ENCODE measurements at places on chromosomes 12 and 14.

DNA sequence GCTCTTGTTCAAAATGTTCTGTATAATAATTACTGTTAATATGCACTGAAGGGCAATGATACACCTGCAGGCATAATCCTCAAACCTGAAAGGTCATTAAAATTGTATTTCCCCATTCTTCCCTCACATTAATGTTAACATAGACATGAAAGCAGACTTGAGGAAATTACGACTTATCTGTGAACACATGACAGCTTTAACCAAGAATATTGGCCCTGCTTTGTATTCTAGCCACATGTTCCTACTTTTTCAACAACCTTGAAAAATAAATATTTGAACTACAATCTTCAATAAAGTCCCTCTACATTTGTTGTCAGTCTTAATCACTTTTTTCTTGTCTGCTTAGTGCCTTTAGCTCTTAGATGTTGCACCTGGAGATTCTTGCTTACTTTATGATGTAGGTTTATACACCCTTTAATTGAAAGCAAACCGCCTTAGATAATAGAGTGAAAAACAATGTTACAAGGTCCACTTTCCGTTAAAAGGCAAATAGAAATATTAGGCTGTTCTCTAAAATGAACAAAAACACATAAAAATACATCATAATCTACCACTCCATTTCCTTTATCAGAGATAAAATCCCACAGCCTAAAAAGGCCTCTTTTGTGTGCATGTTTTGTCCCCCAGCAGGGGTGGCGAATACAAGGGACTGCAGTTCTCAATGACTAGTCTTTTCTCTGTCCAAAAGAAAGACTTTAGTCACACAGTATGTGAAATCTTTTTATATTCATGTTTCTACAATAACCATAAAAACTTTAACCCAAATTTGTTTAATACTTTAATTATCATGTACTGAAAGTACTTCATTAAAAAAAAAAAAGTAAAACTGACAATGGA is 55.9 kb downstream of the ZFC3H1 start:
- peak; percentile 60 for DNase-seq

- DNase-seq, result no peak
Observed at GRCh38 chr12:15778126-15778525, 11.1 kb downstream of the EPS8 start.

- DNase-seq, result no peak
Observed at GRCh38 chr12:88291498-88292131, 149.5 kb downstream of the TMTC3 start.

DNA sequence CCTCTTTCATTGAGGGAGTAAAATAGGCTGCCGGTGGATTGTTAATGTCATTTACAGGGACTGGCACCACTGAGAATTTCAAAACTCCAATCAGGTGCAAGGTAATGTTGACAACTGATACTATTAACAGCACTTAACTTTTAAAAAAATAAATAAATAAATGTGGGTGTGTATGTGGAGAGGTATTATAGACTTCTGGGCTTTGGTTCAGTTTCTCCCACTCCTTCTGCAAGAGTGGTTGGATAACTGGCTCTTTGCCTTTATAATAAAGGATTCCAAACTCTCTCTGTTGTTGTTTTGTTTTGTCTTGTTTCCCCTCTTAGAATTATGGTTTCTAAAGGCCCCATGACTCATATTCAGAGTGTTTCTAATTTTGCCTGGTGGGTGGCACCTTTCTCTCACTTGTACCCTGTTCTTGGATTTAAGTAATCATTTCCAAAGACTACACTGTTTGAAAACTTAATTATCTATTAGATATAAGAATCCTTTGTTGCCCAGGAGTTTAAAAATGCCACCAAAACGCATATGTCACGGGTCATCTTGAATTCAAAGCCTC is 151.6 kb upstream of the ARID2 start:
- no peak for DNase-seq

DNA sequence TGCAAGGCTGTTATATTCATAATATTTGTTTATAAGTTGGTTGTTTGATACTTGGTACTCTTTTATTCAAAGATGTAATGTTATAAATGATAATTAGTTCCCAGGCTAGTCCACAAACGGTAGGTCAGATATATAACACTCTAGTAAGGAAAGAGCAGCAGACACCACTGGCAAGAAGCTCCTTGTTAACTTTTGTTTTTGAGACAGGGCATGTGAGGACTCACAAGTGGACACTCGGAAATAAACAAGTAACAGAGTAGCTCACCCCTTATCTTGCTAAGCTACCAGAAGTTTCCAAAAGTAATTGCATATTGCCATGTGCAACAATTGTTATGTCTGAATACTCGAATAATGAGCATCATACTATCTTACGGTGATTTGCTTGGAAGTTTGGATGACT is 38.6 kb upstream of the YARS2 start:
- no peak for DNase-seq

- DNase-seq, result no peak
Observed at GRCh38 chr14:50957296-50957695, 13.0 kb upstream of the PYGL start.

DNA sequence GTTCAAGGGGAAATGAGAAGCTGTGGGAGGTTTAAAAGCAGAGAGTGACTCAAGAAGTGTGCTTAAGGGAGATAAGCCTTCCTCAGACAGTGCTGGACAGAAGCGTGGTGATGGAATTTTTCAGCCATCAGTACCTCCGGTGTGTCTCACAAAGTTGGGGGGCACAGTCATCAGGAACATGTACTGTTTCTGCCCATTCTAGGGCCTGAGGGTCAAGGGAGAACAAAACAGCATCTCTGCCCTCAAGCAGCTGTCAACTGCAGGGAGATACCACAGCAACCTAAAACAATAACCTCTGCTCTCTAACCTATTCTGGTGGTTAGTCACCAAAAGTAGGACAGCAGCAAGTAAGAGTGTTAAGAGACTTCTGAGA is 2.0 kb upstream of the STON2 start:
- DNase-seq, result no peak

- no peak for DNase-seq
Observed at GRCh38 chr12:67727702-67728666, 79.4 kb downstream of the DYRK2 start.

DNA sequence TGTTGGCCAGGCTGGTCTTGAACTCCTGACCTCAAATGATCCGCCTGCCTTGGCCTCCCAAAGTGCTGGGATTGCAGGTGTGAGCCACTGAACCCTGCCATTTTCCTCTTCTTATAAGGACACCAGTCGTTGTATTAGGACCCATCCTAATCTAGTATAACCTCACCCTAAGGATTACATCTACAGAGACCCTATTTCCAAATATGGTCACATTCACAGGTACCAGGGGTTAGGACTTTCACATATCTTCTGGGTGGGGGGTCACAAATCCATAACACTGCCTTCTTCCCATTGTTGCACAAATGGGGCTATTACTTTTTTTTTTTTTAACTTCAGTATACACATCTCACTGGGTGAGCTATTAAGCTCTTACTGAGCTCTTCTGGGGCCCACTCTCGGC is 38.6 kb downstream of the ARF6 start:
- no peak for DNase-seq

GRCh38 chr12:96132819-96133218 is 61.4 kb upstream of the ELK3 start:
- DNase-seq, result no peak

- no peak for DNase-seq
Observed at GRCh38 chr14:68667313-68667791, 125.5 kb downstream of the ZFP36L1 start.

DNA sequence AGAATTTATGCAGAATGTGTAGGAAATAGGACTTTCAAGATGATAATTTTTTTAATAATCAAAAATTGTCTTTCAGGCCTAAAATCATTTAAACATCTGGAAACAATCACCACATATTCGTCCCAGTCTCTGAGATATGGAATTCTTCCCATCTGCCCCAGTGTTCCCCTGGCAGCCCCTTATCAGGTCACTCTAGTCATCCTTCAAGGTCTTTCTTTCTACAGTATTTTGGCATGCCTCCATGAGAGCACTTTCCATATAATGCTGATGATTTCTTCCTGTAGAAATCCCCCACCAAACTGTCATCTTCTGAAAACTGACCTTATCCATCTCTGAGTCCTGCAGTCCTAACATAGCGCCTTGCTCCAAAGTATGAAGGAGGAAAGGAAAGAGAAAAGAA is 422.1 kb downstream of the RPS29 start:
- no peak for DNase-seq

DNA sequence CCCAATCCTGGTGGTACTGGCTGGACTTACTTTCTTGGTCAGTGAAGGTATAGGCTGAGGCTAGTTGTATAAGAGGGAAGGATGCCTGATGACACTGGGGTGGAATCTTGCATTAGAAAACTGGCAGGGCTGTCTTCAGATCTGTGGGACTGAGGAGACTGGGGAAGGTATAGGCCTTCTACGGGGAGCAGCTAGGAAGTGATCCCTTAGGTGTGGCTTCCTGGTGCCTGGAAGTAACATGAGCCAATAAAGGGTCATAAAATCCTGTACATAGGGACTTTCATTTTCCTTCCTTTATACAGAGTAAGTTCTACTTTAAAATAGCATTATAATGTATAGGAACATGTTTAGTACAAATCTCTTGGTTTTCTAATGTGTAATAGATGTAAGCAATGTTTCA is 716.8 kb downstream of the LRFN5 start:
- DNase-seq, result no peak

GRCh38 chr12:51961834-51962233 is 10.3 kb downstream of the ACVR1B start:
- DNase-seq, result no peak

GRCh38 chr14:105322791-105323556 is 8.4 kb downstream of the PACS2 start:
- no peak for DNase-seq

DNA sequence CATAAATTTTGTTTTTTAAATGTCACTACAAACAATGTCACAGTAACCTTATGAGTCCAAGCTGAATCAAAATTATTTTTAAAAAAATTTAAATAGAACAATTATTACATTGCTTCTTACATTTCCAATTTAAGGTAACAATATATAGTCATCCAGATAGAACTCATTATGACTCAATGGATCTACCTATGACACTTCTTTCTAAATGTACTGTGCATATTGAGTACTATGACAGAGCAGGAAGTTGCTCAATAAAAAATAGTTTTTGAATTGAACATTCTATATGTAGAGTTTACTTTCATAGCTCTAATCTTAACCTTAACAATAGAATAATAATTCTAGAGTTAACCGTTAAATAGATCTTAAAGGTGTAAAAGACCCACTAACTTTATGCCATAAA is 44.4 kb upstream of the ALG10 start:
- DNase-seq, result no peak

DNA sequence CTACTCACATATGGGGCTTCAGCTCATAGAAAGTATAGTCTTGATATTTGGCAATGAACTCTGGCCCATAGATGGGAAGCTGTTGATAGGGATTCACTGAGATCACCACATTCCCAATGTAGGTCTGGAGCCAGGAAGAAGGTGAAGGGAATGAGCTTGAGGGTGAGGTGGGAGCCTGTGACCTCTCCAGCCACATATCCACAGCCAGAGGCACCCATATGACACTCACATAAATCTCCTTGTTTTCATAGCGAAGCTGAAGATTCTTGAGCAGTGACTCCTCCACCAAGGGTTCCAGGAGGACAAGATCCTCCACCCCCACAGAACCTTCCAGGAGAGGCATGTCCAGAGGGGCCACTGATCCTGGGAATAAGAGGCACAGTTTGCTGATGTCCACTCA is 1.9 kb downstream of the MYO1A start:
- no peak for DNase-seq

DNA sequence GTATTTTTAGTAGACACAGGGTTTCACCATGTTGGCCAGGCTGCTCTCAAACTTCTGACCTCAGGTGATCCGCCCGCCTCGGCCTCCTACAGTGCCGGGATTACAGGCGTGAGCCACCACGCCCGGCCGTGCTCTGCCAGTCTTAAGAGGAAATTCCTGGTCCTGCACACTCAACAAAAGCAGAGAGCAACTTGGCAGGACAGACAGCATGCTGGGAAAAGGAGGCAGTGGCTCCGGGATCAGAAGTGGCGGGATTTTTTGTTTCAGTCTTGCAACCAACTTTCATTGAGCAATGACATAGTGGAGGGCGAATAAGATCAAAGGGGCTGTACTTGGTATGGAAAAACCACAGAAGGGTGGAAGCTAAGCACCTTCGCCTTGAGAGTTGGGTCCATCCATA is 2.1 kb downstream of the CKAP4 start:
- DNase-seq, result no peak

DNA sequence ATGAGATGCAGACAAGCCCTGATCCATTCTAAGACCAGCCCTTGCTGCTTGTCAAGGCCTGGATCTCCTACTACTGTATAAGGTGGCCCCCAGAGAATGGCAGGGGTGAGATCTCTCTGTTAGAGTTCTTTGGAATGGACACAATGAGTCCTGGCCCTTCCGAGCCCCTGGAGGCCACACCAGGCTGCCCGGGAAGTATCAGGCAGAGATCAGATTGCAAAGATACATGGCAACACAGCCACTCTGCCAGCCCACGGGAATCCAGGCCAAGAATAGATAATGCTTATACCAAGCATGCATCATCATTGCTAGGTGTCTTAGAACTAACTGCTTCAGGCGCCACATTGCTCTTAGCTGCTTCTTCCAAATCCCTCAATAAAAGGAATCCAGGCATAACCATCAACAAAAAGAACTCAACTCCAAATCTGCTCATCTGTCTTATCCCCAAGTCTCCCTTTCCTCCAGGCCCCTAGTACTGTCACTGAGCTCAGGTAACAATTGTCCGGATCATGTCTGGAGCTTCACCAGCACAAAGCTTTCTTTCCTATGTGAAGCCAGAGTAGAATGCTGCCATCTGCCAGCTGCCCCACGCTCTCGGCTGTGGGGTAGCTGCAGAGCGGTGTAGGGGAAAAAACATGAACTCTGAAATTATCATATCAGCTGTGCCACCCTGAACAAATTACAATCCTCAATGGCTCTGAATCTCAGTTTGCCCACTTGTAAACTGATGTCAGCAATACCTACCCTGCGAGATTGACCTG is 5.5 kb upstream of the VASH1 start:
- DNase-seq, result no peak

DNA sequence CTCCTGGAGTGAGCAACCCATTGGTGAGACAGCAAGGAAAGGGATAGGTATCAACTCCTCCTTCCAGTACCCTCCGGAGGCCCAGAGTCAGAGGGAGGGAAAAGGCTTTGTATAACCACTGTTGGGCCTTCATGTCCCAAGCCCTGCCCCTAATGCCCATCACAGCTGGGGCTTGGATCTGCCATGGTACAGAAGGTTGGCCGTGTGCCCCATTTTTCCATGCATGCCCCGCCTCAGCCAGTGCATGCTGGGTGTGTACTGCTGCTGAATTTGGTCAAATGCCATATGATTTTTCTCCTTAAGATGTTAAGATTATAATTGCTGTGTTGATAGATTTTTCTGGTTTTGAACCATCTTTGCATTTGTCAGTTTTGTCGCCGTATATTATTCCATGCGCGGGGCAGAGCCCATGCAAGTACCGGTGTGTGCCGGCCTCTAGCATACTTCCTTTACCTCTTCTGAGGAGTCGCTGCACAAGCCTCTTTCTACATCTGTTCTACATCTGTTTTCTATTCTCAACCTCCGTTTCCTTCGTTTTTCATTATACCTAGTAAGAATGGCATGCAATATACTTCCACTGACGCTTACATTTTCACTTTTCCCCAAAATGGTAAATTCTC is 26.6 kb downstream of the PPP2R5C start:
- DNase-seq, result no peak

Data from NCI-H774 (cell line).